ENCODE measurements at places on chromosomes 13 and 19.
A peak's percentile ranks its signal among the peaks of the same experiment; 100 is the strongest.

DNA sequence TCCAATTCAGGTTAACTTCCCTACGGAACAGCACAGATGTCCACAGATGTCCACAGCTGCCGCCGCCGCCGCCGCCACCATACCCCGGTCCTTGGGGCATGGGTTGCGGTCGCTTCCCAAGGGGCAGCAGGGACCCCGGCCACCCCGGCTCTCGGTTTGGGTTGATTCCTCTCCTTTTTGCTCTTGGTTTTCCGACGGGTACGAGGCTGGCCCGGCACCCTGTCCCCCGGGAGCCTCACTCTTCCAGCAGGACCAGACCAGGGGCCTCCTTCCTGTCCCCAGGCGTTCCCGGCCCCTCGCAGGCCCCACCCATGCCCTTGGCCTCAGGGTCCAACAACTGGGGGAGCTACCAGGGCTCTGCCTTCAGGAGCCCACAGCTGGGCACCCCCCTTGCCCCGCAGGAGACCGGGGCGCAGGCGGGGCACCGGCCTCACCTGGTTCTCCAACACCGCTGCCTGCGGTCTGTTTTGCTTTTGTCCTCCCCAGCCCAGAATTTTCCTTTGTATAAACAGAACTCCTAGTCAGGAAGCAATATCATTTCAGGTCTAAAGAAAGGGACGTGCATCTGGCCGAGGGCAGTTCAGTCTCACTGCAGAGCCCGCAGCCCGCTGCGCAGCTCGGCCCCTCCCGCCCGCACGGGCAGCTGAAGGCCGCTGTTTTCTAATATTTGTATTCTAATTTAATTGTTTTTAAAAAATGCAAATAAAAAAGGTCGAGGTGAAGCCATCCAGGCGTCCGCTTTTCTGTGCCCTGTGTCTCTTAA lies 27.9 kb downstream of the ZBTB7A start:
- no peak for DNase-seq

- no peak for DNase-seq
These were observed 20.7 kb downstream of the RAP2A start for GRCh38 chr13:97454699-97455098.

DNA sequence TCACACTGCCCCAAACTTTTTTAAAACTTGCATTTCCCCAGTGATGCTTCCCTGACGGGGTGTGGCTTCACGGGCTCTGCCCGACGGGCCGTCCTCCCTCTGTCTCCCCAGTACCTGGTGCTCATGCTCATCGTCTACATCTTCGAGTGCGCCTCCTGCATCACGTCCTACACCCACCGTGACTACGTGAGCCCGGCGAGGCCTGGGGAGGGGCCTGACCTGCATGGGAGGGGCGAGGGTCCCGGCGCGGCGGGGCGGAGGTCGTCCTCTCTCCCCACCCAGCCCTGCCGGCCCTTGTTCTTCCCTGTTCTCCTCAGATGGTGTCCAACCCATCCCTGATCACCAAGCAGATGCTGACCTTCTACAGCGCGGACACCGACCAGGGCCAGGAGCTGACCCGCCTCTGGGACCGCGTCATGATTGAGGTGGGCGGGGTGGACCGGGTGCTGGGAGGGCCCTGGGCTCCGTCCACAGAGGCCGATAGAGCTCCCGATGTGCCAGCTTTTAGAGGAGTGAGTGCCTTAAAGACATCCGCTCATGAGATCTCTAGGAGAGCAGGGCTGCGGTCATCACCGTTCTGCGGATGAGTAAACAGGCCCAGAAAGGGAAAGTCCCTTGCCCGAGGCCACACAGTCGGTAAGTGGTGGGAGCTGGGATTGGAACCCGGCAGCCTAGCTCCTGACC lies 6.9 kb downstream of the UPK1A start:
- DNase-seq, result peak; percentile 83

- DNase-seq, result no peak
These were observed 304.1 kb downstream of the ENOX1 start for GRCh38 chr13:43482641-43483040.

DNA sequence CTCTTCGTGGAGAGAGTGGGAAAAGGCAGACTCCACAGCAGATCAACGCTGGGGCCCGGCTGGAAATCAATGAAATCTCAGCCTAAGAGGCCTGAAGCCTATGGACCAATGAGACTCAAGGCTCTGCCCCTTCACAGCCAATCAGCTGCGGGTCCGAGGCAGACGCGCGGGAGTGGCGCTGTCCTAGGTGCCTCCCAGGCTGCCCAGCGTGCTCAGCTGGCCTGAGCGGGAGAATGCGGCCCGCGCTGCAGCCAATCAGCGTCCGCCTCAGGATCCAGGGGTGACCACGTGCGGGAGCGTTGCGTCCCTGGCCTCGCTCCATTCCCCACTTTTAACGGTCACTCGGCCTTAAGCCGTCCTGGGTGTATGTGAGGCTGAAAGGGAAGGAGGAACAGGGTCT lies at the start of gene ZBTB32:
Gene ZBTB32 (plus strand): TSS at position 341 of the 400 bp plus-strand sequence. CDS start 10,069 bp downstream, outside the sequence.
- peak; percentile 65 for DNase-seq

GRCh38 chr13:66655847-66656454 lies 574.2 kb downstream of the PCDH9 start:
- no peak for DNase-seq

GRCh38 chr13:49693191-49693733 lies 2.0 kb upstream of the EBPL start:
- DNase-seq, result no peak

DNA sequence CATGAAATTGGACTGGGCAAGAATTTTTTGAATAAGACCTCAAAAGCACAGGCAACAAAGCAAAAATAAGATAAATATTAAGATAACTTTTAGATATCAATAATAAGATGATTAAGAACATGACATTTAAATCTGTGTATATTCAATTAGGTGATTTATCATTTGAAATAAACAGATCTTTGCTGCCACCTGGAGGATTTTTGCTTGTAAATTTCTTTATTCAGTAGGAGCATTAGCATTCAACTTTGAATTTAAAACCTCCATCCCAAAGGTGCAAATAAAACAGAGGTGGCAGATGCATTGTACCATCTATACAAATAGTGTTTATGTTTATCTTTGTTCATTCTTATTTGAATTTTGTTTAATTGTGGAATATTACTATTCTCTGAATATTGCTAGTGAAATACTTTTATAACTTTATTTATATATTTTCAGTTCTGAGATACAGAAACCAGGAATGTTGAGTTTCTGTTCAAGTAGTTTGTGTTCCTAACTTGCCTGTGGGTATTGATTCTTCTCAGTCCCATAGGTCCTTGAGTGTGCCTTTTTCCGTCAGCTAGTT lies 20.9 kb downstream of the COG6 start:
- peak; percentile 17 for DNase-seq

- DNase-seq, result no peak
These were observed 473 bp upstream of the ITM2B start for GRCh38 chr13:48232420-48233045.

GRCh38 chr13:30729801-30730200 lies 5.5 kb upstream of the ALOX5AP start:
- DNase-seq, result no peak

DNA sequence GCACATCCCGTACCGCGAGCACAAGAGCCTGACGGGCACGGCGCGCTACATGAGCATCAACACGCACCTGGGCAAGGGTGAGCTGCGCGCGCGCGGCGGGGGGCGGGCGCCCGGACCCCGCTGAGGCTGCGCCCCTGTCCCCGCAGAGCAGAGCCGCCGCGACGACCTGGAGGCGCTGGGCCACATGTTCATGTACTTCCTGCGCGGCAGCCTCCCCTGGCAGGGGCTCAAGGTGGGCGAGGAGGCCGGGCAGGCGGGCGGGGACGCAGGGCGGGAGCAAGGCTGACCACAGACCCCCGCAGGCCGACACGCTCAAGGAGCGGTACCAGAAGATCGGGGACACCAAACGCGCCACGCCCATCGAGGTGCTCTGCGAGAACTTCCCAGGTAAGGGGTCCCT lies 36.5 kb downstream of the BTBD2 start:
- no peak for DNase-seq

GRCh38 chr19:5905114-5905778 lies 574 bp downstream of the VMAC start:
- DNase-seq, result no peak

DNA sequence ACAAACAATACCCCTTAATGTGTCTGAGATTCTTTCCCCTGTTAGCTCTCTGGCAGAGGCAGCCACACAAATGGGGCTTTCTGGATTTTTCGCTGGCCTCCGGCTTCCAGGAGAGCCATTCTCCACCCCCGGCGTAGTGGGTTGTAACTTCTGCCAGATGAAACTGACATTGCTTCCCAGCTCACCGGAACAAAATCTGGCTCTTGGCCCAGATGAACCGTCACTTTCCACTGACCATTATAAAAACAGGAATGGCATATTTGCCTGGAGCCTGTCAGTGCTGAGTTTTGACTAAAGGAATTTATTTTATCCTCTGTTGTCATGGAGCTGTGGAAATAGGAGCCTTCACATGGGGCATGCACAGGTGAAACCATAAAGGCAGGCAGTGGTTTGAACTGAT lies 120.6 kb upstream of the GPR12 start:
- DNase-seq, result no peak

DNA sequence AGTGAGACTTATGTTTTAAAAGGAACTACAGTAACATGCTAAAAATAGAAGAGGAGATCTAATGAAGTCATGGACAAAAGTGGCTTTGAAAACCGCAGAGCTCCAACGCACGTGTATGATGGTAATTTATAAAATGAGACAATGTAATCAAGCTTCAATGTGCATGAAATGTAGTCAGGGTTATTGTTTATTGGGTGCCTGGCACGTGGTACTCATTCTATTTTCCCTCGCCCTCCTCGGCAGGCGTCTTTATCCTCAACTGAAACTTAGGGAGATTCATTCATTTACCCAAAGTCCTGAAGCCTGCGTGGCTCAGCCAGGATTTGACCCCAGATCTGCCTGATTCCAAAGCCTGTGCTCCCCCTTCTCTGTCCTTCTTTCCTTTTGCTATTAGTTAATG lies 79.8 kb downstream of the CHST8 start:
- DNase-seq, result no peak

DNA sequence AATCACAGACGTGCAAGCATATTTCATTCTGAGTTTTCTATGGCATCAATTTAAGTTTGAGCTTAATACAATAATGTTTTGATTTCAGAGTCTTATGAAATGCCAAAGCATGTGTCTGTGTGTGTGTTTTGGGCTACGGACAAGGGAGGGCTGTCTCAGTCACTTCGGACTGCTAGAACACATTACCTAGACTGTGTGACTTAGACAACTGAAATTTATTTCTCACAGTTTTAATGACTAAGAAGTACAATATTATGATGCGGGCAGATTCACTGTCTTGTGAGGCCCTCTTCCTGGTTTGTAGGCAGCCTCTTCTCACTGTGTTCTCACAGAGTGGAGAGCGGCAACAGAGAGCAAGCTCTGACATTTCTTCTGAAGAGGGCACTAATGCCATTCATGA lies 1202.0 kb downstream of the EFNB2 start:
- no peak for DNase-seq

- DNase-seq, result peak; percentile 89
These were observed at the start of gene ZNF577 for GRCh38 chr19:51887522-51888498. TSS of gene ZNF577 (minus strand) at chr19:51887951. CDS start at chr19:51880382, 7,569 bp downstream.

DNA sequence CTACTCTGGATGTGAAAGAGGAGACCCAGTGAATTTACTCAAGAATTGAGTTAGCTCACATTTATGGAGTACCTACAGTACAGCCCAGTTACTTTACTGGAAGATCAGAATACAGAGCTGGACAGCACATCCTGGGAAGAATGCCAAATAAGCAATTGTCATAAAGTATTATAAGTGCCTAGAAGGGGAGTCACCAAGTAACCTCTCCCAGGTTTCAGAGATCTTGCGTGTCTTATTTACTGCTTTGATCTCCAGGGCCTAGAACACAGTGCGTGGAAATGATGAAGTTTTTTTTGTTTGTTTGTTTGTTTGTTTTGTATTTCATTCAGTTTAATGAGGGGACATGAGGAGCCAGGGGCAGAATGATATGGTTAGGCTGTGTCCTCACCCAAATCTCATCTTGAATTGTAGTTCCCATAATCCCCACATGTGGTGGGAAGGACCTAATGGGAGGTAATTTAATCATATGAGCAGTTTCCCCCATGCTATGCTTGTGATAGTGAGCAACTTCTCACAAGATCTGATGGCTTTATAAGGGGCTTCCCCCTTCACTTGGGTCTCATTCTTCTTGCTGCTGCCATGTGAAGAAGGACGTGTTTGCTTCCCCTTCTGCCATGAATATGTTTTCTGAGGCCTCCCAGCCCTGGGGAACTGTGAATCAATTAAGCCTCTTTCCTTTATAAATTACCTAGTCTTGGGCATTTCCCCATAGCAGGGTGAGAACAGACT lies 5.2 kb downstream of the GARRE1 start:
- no peak for DNase-seq

DNA sequence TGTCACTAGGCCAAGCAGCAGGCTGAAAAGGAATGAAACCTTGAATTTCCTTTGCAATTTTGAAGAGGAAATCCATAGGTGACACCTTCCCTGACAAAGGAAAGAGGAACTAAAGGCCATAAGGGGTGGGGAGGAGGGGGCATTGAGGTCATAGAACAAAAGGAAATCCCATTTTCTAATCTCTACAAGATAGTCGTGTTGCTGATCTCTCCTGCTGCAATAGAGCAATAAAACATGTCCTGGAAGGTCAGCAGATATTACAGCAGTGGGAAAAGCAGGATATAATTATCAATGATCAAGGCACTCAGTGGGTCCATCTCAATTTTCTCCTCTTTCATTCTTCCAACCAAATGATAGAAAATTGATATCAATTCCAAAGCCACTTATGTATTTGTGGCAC lies 20.3 kb upstream of the RAP2A start:
- DNase-seq, result no peak

DNA sequence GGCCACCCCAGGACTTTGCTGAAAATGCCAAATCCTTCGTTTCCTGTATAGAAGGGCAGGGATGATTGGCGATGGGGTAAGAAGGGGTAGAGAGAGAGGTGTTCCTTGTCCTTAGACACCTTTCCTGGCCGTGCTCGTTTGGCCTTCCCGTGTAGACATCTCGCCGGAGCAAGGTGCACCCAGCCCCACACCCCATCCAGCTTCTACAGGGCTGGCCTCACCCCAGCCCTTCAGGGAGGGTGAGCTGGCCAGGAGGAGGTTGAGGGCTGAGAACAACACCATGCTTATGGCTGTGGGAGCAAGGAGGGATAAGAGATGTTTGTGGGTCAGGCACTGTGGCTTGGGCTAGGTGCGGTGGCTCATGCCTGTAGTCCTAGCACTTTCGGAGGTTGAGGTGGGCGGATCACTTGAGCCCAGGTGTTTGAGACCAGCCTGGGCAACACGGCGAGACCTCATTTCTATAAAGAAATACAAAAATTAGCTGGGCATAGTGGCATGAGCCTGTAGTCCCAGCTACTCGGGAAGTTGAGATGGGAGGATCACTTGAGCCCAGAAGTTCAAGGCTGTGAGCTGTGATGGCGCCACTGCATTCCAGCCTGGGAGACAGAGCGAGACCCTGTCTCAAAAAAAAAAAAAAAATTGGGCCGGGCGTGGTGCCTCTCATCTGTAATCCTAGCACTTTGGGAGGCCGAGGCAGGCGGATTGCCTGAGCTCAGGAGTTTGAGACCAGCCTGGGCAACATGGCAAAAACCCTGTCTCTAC lies 15.5 kb downstream of the SMARCA4 start:
- DNase-seq, result no peak
